Heart left ventricle (tissue), 16 donors: ENCODE measurements at places on chromosomes 12 and 14. TPM values are rescaled to one million over a fixed set of nuclear protein-coding genes. Genes with fewer than 3 reads are reported as not detected.

The GALNT6 gene
- 3.0 TPM for total RNA-seq

The GDF3 gene
- total RNA-seq: not detected

The MDGA2 gene
- not detected for total RNA-seq

The NPFF gene
- not detected for total RNA-seq

The STAC3 gene
- 1.2 TPM for total RNA-seq

The GALNT16 gene
- total RNA-seq: 69.5 TPM

The CEP83 gene
- 12.4 TPM for total RNA-seq

The CTSG gene
- 1.1 TPM for total RNA-seq

The ATL1 gene
- total RNA-seq: 3.1 TPM

The AACS gene
- total RNA-seq: 15.1 TPM

The NTS gene
- not detected for total RNA-seq

The TNFAIP2 gene
- 33.7 TPM for total RNA-seq

The TAS2R30 gene
- total RNA-seq: 1.1 TPM

The SCN8A gene
- total RNA-seq: 0.36 TPM

The CACNA2D4 gene
- 1.3 TPM for total RNA-seq

The RPL10L gene
- not detected for total RNA-seq
